ENCODE measurements at places on chromosomes 2 and 18. TPM values are rescaled to one million over a fixed set of nuclear protein-coding genes. Genes with fewer than 3 reads are reported as not detected.

Gene CNDP1
- total RNA-seq: 0.11 TPM

Gene LYPD6
- 4.8 TPM for total RNA-seq

Gene DYNAP
- total RNA-seq: 0.46 TPM

Gene ZNF513
- total RNA-seq: 24.5 TPM

- H3K36me3 ChIP-seq: no peaks in the 10 kb centered on the region
- H3K27ac ChIP-seq: no peak overlapping the region
- no peak for DNase-seq
- peaks cover 8% of the 10 kb centered on the region for H3K4me1 ChIP-seq
These were observed 254.9 kb upstream of the ZEB2 start for GRCh38 chr2:144774809-144775208.

GRCh38 chr2:106944215-106944614 lies 58.2 kb upstream of the ST6GAL2 start:
- H3K4me1 ChIP-seq: 0 out of 2 replicates have a peak, but pooled peaks cover 3% of the 10 kb centered on the region
- peaks cover 10% of the 10 kb centered on the region for H3K36me3 ChIP-seq
- no peaks in the 10 kb centered on the region for H3K27me3 ChIP-seq

DNA sequence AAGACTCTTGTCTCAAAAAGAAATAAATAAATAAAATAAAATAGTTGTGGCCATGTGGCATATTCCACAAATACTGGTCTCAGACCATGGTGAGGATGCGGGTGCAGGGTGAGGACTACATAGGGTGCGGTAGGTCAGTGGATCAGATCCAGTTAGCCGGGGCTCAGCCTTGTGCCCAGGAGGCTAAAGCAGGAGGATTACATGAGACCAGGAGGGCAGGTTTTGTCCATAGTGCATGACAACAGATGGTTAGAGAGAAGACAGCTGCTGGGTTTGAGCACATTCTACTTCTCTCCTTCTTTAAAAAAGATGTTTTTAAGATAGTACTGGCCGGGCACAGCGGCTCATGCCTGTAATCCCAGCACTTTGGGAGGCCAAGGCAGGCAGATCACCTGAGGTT lies 12.8 kb upstream of the PSD4 start:
- DNase-seq: no peak
- H3K4me1 ChIP-seq: peaks cover 22% of the 10 kb centered on the region
- H3K4me3 ChIP-seq: no peak overlapping the region
- H3K36me3 ChIP-seq: no peaks in the 10 kb centered on the region
- H3K27me3 ChIP-seq: peaks cover 23% of the 10 kb centered on the region

DNA sequence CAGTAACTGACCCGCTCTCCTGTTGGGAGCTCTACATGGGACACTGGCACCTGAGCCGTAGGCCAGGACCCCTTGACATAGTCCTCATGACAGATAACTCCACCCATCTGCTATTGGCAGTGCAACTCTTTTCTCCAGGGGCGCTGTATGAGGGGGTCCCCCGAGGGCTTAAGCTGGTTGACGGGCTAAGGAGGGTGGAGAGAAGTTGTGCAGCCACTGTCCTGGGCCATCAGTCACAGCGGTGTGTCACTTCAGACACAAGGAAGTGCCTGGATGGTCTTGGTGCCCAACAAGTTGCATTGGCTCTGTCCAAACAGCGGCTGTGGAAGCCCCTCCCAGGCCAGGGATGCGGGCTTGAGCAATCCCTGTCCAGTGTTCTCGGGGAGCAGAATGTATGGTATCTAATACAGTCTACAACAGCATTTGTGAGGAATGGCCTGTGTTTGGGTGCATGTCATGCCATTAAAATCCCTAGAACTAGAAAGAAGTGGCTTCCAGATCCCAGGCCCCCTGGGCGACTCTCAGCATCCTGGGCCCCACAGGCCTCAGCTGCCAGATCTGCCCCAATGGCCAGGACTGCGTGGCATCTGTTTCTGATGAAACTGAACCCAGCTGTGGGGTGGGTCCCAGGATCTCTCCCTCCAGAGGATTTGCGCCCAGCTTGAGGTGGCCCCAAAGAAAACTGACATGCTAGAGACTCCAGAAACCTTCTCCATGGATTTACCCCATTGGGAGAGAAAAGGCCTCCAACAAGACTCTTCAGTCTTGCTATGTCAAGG lies 23.3 kb downstream of the TTC32 start:
- DNase-seq: no peak
- H3K4me1 ChIP-seq: no peaks in the 10 kb centered on the region
- H3K27ac ChIP-seq: no peak overlapping the region
- no peaks in the 10 kb centered on the region for H3K36me3 ChIP-seq
- H3K4me3 ChIP-seq: no peak overlapping the region

GRCh38 chr2:37886745-37887144 lies 38.3 kb upstream of the RMDN2 start:
- H3K27ac ChIP-seq: no peak overlapping the region
- H3K4me1 ChIP-seq: peaks cover 16% of the 10 kb centered on the region
- no peak overlapping the region for H3K4me3 ChIP-seq
- no peak for DNase-seq

DNA sequence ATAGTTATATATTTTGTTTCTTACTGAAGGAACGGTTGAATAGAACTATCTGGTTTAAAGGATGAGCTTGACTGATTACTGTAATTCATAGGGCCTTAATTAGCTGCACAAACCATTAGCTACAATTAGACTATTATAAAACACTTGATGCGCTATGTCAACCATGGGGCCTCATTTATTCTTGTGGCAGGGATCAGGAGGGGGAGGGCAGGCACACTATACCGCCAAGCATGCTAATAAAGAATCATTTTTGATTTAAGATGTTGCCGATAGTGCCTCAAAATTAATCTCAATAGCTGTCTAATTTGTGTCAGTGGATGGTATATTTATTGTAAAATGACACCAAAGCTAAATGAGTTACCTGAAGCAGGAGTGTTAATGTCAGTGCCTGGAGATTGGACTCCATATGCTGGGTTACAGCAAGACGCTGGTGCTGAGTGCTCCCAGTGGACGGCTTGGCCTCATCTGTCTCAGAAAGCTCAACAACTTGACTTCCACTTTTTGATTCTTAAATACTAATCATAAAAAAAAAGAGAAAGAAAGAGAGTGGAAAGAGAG lies 1007.0 kb upstream of the CELF4 start:
- no peaks in the 10 kb centered on the region for H3K4me1 ChIP-seq
- H3K27me3 ChIP-seq: no peaks in the 10 kb centered on the region
- H3K36me3 ChIP-seq: no peaks in the 10 kb centered on the region
- no peak overlapping the region for H3K27ac ChIP-seq
- H3K4me3 ChIP-seq: no peak overlapping the region

- no peak for DNase-seq
- H3K27ac ChIP-seq: peak overlapping the region; percentile 84
- H3K4me1 ChIP-seq: peaks cover 65% of the 10 kb centered on the region
- no peak overlapping the region for H3K4me3 ChIP-seq
- peaks cover 53% of the 10 kb centered on the region for H3K36me3 ChIP-seq
These were observed 56.8 kb downstream of the ADD2 start for GRCh38 chr2:70711191-70711590.
